ENCODE measurements at places on chromosomes 1 and 21.

DNA sequence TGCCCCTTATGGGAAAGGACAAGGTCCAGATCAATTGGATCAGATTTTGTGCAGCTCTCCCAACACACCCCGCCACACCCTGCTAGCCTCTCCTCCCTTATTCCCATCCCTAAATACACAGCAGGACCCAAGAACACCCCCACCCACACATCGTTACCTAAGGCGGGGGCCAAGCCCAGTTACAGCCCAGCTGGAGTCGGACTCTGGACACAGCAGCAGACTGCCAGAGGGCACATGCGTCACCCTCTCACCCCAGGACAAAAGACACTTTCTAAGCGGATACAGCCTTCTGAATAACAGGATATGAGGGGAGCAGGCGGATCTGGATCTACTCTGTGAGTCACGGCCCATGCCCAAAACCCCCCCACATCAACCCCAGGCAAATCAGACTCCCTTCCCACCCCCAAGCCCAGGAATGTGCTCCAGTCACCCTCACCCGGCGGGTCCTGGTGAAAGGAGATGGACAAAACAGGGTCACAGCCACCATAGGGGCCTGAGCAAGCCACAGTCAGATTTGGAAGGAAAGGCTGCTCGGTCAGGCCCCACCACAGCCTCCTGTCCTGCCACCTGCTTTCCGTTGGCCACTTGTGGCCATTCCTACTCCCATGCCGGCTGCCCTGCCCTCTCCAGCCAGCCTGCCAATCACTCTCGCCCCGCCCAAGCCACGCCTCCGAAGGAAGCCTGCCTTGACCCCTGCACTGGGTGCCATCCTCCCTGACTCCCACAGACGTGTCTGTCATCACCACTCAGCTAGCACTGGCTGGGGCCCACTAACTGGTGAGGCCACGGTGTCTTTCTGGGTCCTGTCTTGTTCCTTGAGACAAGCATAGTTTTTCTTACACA lies 4.0 kb downstream of the S100A16 start:
- DNase-seq = no peak

- no peak for DNase-seq
Observed at GRCh38 chr1:101664726-101665125, 332.0 kb downstream of the OLFM3 start.

- DNase-seq = no peak
Observed at GRCh38 chr1:245404952-245405351, 250.2 kb downstream of the KIF26B start.

DNA sequence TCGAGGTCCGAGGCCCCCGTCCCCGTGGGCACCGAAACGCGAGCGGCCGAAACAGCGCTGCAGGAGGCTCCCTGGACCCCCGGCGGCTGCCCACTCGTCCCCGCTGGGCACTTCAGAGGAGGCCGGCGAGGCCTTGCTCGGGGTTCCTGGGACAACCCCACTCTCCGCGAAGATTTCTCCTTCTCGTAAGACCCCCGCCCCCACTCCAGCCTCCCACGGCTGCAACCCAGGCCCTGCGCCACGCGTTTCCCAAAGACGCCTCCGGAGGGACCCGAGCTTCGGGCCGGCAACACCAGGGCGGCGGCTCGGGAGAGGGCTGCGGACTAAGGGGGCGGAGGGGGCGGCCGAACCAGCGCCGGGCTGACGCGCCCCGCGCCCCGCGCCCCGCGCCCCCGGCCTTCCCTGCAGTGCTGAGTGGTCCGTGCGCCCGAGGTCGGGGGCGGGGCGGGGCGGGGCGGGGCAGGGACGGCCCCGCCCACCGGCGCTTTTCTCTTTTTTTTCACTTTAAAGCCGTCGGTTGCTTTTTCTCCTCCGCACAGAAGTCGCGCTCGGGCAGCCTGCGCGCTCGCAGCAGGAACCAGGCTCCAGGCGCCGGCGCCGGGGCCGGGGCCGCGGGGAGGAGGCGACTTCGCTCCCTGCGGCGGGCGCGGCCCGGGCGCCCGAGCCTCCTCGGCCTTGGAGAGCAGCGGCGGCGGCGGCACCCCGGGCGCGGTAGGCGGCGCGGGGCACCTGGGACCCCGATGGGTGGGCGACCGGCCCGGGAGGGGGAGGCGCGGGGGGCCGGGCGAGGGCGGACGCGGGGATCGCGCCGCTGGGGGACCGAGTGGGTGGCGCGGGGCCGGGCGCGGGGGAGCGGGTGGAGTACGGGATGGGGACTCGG lies at the start of gene SPSB1:
Gene SPSB1 (plus strand): TSS at position 534 of the 880 bp plus-strand sequence. CDS start 62,998 bp downstream, outside the sequence.
- no peak for DNase-seq

DNA sequence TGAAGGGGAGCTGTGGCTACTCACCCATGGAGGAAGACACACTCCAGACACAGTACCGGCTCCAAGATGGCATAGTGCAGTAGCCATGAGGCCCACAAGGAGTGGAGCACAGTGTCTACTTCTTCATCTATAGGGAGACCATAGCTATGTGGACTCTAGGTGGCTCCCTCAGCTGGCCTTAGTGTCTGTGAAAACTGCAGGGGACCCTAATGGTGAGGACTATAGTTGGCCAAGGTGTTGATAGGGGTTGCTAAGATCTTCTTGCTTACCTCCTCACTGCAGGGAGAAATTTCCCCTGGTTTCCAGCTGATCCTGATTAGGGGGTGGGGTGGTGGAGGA lies 58.9 kb downstream of the DIPK1A start:
- no peak for DNase-seq

- DNase-seq = no peak
Observed at GRCh38 chr1:160449494-160449893, 49.1 kb downstream of the VANGL2 start.

DNA sequence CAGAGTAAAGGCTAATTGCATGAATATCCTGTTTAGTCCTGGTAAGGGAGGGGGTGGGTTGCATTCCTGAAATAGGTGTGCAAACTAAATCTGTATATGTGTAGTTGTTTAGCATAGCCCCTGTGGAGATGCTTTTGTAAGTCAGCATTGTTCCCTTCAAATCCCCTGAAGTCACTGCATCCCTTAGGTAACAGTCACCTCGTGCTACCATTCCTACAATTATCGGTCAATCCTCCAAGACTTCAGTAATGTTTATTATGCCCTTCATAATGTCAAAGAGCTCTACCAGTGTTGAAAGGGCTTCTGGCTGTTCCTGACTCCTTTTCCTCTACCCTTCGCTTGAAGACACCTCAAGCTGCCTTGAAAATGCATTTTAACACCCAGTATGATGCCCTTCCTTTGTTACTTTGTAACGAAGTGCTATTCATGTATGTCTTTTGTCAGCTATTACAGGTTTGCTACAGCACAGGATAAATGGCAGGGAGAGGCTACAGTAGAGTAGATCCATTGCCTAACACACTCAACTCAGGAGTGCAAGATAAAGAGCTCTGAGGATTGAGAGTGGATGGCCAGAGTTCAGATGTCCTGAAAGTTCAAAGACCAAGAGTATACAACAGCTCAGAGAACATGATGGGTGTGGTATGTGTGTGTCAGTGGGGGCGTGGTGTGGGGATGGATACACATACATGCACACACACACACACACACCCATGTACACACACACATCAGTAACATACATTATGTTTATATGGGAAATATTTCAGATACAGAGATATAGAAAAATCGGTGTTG lies 27.4 kb upstream of the FOXD3 start:
- no peak for DNase-seq

DNA sequence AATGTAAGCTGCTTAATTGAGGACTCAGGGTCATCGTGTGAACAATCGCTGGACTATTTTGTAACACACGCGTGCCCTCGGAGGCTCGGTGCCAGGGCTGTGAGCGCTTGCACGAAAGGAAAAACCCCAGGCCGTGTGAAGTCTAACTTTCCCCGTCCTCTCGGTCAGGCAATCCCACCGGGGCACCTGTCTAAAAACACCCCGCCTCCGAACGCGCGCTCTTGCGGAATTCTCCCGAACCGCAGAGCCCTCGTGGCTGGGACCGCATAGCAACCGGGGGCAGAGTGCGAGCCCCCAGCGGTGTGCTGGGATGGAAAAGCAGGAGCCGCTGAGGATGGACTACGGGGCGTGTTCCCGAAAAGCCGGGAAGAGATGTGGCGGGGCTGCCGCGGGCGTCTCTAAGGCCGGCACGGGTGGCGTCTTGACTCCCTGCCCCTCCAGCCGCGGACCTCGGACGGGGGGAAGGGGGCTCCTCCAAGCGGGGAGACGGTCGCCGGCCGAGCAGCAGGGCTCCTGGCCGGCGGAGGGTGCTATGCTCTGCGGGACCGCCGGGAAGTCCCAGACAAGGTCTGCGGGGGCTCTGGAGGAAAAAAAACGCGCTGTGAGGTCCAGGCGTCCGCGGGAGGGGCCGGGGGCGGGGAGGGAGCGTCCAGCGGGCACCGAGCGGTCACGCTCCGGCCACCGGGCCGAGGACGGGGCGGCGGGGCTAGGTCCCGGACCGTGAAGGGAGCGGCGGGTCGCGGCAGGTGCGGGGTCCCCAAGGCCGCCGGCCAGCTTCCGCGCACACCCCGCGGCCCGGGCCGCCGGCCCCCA lies 936 bp downstream of the ZBTB21 start:
- peak; percentile 23 for DNase-seq

GRCh38 chr21:39150316-39150715 lies 32.9 kb downstream of the PSMG1 start:
- DNase-seq = no peak

DNA sequence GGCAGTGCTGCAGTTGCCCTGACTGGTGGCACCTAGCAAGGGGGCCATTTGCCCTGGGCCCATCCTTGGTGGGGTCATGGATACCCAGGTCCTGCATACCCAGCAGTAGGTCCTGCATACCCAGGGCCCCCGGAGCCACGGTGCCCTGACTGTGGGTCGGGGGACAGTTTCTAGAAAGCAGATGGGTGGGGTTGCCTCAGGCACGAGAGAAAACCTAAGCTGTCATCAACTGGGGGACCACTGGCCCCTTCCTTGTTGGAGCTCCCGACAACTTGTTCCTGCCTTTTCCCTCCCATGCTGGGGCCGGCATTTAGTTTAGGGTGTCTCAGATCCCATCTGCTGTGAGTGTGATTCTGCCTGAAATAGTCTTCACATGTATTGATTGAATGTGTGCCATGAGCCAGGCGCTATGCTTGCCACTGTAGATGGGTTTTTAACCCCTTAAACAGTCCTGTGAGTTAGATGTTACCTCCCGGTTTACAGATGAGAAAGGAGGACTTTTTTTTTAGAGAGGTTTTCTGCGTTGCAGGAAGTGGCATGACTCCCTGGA lies 15.6 kb downstream of the SPSB1 start:
- DNase-seq = no peak

DNA sequence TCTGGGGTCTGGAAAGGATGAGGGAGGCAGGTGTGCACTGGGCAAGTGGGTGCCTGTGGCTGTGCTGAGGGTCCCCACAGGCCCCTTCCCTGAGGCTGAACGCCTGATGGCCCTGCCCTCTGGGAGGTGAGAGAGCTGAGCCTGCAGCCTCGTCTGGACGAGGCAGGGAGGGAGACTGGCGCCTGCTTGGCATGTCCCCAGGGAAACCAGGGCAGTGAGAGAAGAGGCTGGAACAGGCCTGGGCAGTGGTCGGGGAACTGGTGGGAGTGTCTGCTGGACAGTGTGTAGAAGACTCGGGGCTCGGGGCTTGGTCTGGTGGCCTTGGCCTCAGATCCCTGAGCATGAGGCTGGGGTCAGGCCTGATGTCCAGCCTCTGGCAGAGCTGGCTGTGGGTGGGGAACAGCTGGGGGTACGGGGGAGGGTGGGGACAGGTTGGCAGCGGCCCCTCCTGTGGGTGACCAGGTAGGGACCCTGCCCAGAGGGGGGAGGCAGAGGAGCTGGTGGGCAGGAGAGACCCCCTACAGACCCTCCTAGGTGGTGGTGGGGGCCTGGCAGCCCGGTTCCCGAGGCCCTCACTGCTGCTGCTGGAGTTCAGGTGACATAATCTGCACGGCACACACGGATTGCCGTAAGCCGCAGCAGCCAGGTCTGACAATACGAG lies 30.8 kb upstream of the PLCH2 start:
- no peak for DNase-seq

- no peak for DNase-seq
Observed at GRCh38 chr1:159012495-159012894, 2.8 kb downstream of the IFI16 start.

GRCh38 chr1:219555806-219556205 lies 57.1 kb downstream of the ZC3H11B start:
- DNase-seq = no peak

GRCh38 chr1:93471911-93472310 lies 24.0 kb downstream of the FNBP1L start:
- peak; percentile 38 for DNase-seq

- no peak for DNase-seq
Observed at GRCh38 chr1:27548858-27549719, 54.9 kb downstream of the AHDC1 start.

GRCh38 chr21:31133243-31133830 lies 95.1 kb upstream of the KRTAP19-8 start:
- no peak for DNase-seq

DNA sequence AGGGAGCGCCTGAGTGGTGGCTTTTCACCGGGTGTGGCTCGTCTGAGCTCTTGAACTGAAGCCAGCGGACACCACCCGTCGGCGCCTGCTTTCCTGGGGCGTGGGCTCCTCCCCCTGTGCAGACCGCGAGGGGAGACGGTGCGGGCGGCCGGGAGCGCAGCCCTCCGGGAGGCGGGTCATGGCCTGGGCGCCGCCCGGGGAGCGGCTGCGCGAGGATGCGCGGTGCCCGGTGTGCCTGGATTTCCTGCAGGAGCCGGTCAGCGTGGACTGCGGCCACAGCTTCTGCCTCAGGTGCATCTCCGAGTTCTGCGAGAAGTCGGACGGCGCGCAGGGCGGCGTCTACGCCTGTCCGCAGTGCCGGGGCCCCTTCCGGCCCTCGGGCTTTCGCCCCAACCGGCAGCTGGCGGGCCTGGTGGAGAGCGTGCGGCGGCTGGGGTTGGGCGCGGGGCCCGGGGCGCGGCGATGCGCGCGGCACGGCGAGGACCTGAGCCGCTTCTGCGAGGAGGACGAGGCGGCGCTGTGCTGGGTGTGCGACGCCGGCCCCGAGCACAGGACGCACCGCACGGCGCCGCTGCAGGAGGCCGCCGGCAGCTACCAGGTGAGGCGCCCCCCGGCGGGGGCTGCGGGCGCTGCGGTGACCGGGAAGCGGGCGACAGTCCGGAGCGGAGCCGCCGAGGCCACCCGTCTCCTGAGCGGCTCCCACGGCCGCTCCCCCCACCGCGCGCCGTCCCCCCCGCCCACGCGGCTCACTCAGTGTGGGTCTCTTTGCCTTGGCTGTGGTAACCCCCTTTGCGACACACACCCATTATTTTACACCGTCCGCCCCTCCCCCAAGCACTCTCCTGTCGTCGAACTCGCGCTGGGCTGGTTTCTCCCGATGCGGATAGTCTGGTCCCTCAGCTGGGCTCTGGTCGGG lies at the start of gene TRIM58:
Gene TRIM58 (plus strand): TSS at position 119 of the 916 bp plus-strand sequence. CDS start 60 bp downstream, at position 179.
- peak; percentile 97 for DNase-seq

DNA sequence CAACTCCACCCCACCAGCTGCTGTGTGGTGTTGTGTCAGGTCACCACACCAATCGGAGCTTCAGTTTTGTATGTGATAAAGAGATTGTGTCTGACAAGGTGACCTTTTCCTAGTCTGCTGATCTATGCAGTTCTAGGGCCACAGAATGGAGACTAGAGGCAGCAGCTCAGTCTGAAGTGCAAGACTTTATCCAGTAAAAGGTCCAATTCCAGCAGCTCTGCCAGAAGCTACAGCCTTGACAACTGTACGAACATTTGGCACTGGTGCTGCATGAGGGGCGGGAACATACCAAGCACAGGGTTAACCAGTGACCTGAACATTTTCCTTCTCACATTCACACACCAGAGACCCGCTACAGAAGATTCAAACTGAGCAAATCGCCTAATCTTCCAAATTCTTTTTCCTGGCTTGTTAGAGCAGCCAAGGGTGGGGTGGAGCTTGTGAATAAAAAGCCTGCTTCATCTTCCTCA lies 9.3 kb downstream of the FMO1 start:
- DNase-seq = no peak

- DNase-seq = no peak
Observed at GRCh38 chr1:204268101-204268500, 54.3 kb upstream of the GOLT1A start.
